Activated CD8-positive, alpha-beta T cell treated with anti-CD3 and anti-CD28 coated beads, Interleukin-2, amount 10 ng/mL, durations not matched to agents 7 days and 5 days (primary cell): ENCODE measurements at places on chromosomes 7 and 10. TPM values are rescaled to one million over a fixed set of nuclear protein-coding genes. Genes with fewer than 3 reads are reported as not detected.

The ADAMTS14 gene
- total RNA-seq = not detected

DNA sequence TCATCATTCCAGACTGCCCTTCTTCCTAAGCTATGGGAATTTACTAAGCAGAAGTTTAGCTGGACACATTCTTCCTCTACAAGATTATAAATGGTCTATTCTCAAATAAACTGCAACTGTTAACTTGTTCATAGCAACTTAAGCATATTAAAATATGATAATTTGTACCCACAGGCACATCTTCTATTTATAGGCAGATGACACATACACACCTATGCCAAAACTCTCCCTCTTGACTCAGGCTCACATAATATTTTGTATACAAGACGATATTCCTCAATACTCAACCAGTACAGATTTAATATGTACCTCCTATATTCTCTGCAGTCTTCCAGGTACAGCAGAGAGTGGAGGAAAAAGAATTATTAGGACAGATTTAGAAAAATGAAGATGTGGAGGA lies 232.7 kb upstream of the KIAA1217 start:
- no peaks in the 10 kb centered on the region for H3K4me1 ChIP-seq
- H3K27me3 ChIP-seq = no peaks in the 10 kb centered on the region
- H3K27ac ChIP-seq = no peak overlapping the region
- H3K36me3 ChIP-seq = no peaks in the 10 kb centered on the region
- no peak overlapping the region for H3K4me3 ChIP-seq

DNA sequence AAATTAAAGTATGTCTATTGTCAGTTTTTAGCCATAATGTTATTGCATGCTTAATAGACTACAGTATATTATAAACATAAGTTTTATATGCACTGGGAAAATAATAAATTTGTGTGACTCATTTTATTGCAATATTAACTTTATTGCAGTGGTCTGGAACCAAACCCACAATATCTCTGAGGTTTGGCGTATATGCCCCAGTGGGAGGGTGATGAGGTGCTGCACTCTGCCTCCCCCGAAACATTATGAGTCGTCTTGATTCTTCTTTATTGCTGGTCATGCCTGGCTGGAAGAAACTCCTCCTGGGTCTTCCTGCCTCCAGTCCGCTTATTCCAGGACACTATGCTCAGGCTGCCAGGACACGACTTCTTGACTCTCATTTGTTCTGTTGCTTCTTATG lies 88.4 kb downstream of the MTPN start:
- H3K27ac ChIP-seq = no peak overlapping the region
- no peak for DNase-seq
- H3K4me3 ChIP-seq = no peak overlapping the region
- no peaks in the 10 kb centered on the region for H3K4me1 ChIP-seq
- H3K27me3 ChIP-seq = no peaks in the 10 kb centered on the region

GRCh38 chr7:85186083-85186520 lies 754 bp downstream of the SEMA3D start:
- H3K27ac ChIP-seq = no peak overlapping the region
- DNase-seq = no peak
- H3K4me1 ChIP-seq = peaks cover 5% of the 10 kb centered on the region
- H3K27me3 ChIP-seq = peaks cover 29% of the 10 kb centered on the region
- no peaks in the 10 kb centered on the region for H3K36me3 ChIP-seq

DNA sequence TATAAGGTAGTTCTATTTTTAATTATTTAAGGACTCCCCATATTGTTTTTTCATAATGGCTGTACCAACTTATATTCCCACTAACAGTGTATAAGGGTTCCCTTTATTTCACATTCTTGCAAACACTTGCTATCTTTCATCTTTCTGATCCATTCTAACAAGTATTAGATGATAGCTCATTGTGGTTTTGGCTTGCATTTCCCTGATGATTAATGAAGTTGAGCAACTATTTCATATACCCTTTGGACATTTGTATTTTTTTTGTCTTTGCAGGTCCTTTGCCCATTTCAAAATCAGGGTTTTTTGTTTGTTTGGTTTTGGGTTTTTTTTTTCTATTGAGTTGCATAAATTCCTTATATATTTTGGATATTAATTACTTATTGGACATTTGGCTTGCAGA lies 107.2 kb downstream of the EPC1 start:
- H3K27ac ChIP-seq = no peak overlapping the region
- no peak overlapping the region for H3K4me3 ChIP-seq
- H3K4me1 ChIP-seq = peaks cover 6% of the 10 kb centered on the region
- DNase-seq = no peak
- H3K27me3 ChIP-seq = peaks cover 5% of the 10 kb centered on the region

- DNase-seq = no peak
- H3K27me3 ChIP-seq = no peaks in the 10 kb centered on the region
- H3K27ac ChIP-seq = no peak overlapping the region
- peaks cover 63% of the 10 kb centered on the region for H3K4me1 ChIP-seq
Observed at GRCh38 chr7:598899-599298, 79.3 kb upstream of the PDGFA start.

- no peak for DNase-seq
- peaks cover 16% of the 10 kb centered on the region for H3K4me1 ChIP-seq
- H3K27me3 ChIP-seq = no peaks in the 10 kb centered on the region
- H3K27ac ChIP-seq = no peak overlapping the region
- peaks cover 31% of the 10 kb centered on the region for H3K36me3 ChIP-seq
Observed at GRCh38 chr10:72886621-72887020, 6.9 kb upstream of the OIT3 start.

DNA sequence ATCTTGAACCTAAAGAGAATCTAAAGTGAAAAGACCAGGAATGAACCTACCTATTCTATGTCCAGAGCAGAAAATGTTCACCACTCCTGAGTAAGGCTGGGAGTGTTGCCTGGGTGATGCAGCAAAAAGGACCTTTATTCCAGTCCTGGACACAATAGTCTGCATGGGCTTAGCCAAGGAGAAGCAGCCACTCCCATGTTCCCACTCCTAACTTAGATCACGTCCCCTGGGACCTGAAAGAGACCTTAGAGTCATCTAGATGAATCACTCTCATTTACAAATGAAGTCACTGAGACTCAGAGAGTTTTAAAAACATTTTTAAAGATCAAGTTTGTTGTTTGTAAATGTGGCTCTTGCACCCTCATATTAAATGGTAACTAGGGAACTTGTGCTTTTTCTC lies 763.4 kb downstream of the KCNMA1 start:
- no peak for DNase-seq
- no peak overlapping the region for H3K4me3 ChIP-seq
- no peaks in the 10 kb centered on the region for H3K36me3 ChIP-seq
- no peak overlapping the region for H3K27ac ChIP-seq
- no peaks in the 10 kb centered on the region for H3K27me3 ChIP-seq
- H3K4me1 ChIP-seq = no peaks in the 10 kb centered on the region

The STAG3 gene
- 16.5 TPM for total RNA-seq

The DLG5 gene
- 3.5 TPM for total RNA-seq

DNA sequence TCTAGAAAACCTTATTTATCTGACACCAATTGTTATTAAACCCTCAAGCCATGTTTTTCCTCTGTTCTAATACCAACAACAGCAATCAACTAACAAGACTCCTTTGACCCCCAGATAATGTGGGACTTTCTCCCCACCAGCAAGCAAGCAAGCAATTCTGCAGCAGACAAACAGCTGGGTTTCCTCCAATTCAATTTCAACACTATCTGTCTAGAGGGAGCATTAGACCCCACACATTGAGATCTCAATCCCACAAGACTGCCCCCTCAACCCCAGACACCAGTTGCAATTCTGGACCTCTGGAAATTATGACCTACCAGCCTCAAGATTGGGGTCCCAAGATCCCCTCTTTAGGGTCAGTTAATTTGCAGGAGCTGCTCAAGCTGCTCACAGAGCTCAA lies 89.4 kb upstream of the TMEM26 start:
- H3K27me3 ChIP-seq = no peaks in the 10 kb centered on the region
- no peaks in the 10 kb centered on the region for H3K4me1 ChIP-seq
- no peaks in the 10 kb centered on the region for H3K36me3 ChIP-seq
- H3K4me3 ChIP-seq = no peak overlapping the region
- H3K27ac ChIP-seq = no peak overlapping the region
- no peak for DNase-seq

- H3K4me1 ChIP-seq = no peaks in the 10 kb centered on the region
- H3K27ac ChIP-seq = no peak overlapping the region
- H3K27me3 ChIP-seq = no peaks in the 10 kb centered on the region
- DNase-seq = no peak
Observed at GRCh38 chr7:45623740-45624391, 49.7 kb downstream of the ADCY1 start.
